ENCODE measurements at places on chromosomes 6 and 20.

- DNase-seq = no peak
These were observed 52.0 kb upstream of the FANCE start for GRCh38 chr6:35400111-35400510.

DNA sequence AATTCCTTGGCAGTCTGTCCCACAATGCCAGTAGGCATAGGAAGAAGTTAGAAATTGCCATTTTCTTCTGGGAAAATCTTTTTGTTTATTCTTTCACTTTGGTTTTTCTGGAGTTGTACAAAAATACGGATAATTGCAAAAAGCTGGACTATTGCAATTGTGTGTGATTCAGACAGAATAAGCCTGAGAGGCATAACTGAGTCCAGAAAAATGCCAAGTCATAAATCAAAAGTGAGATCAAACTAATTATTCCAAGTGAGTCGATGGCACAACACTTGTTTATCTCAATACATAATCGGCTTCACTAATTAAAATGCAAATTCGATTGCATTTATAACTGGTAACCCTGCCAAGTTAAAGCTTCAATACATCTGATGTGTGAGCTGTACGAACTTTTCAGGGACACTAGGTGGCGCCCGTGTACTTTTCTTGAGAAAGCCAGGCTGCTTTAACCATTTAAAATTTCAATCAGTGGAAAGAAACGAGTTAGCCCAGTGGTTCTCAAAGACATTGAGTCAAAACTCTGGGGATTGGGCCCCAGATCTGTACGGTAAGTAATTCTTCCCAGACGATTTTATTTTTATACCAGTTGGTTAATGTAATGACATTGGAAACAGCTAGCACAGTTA, 102.6 kb downstream of the LAMP5 start:
- peak; percentile 50 for DNase-seq

GRCh38 chr6:114068771-114069170, 97.8 kb upstream of the HDAC2 start:
- no peak for DNase-seq

DNA sequence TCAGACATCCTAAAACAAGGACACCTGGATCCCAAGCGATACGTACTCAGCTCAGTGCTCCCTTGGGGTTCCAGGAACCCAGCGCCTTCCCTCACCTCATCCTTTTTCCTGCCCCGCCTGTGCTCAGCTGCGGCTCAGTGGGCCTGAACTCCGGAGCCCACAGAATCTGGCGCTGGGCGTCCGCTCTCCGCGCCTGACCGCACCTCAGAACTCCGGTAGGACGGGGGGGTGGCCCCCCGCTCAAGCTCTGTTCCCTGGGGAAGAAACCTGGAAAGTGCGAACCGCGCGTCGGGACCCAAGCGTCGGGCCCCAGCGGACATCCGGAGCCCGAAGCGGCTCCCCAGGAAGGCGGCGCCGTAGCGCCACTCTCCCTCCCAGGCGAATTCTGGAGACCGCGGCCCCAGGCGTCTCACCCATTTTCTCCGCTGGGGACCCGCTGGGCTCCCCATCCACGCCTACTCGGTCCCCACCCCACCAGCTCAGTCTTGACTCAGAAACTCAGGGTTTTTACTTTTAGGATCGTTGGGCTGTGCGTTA, 336 bp upstream of the LY6G5C start:
- DNase-seq = peak; percentile 45

- DNase-seq = no peak
These were observed 591 bp downstream of the VWA7 start for GRCh38 chr6:31776485-31776988.

DNA sequence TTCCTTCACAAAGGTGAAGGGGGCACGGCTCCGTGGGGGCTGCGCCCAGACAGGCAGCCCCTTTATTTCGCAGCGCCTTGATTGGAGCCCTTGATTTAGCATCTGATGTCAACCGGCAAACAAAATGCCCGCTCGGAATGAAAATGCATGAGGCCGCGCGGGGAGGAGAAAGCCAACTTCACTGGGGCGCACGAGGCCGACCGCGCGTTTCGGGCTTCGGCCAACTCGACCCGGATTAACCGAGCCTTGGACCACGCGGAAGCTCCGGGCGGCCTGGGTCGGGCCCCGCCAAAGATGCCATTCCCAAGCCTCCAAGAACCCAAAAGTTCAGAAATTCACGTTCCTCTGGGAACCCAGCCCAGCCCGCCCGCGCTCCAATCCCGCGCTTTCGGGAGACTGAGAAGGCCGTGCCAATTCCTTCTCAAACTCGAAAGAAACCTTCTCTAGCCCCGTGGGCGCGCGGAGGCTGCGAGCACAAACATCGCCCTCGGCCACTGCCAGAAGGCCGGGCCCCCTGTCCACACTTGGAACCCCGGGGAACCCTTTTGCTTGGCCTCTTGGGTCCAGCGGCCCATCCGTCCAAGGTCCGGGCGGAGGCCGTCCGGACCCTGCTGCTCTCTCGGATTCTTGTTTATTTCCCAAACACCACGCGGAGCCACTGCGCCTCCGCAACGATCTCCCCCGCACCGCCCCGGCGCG, 879 bp upstream of the INSM1 start:
- peak; percentile 31 for DNase-seq

DNA sequence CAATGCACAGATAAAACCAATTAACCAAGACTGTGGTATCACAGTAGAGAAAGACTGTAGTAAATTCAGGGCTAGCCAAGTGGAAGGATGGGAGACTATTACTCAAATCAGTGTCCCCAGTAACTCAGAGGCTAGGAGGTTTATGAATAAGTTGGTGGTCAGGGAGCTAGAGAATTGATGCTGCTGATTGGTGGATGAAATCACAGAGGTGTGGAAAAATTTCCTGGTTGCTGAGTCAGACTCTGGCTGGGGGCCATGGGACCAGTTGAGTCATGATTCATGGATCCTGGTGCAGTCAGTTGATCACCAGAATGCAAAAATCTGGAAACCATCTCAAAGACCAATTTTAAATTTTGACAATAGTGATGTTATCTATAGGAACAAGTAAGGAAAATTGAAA, 555.9 kb downstream of the C6orf118 start:
- DNase-seq = no peak

- no peak for DNase-seq
These were observed 138.0 kb downstream of the CARMIL1 start for GRCh38 chr6:25417046-25417605.

DNA sequence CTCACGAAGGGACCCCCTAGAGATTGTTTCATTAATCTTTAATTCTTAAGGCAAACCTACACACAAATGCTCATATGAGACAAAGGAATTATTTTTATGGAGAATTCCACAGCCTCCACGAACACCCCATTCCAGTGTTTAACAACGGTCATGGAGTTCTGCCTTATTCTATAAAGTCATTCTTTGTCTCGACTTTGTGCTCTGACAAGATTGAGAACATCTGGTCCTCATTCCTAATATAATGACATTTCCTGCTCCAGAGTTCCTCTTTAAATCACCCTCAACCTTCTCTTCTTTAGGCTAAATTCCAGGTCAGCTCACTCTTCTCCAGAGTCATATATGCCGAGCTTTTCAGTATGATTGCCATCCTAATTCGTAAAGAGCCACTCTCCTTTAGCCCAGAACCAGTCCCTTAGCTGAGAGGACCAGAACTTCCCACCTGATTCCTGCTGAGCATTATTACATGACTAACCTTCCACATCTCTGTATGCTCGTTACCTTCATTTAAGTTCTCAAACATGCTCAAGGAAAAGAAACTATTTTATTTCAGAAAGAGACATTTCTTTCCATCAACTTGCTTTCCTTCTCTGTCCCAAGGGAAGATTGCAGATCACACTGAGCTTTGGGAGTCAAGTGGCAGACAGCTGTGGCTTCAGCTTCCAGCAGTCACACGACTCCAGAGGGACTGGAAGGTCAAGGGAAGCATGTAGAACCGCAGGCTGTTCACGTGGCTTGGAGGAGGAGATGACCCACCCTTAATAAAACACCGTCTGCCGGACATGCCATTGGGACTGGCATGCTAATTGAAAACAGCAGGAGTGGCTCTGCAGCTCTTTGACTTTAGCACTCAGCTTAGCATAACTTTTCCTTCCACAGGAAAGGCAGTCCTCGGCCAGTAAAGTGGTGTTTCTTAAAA, 467.1 kb upstream of the HSF2 start:
- peak; percentile 26 for DNase-seq

- DNase-seq = peak; percentile 64
These were observed 147.4 kb upstream of the OLIG3 start for GRCh38 chr6:137641474-137642077.

DNA sequence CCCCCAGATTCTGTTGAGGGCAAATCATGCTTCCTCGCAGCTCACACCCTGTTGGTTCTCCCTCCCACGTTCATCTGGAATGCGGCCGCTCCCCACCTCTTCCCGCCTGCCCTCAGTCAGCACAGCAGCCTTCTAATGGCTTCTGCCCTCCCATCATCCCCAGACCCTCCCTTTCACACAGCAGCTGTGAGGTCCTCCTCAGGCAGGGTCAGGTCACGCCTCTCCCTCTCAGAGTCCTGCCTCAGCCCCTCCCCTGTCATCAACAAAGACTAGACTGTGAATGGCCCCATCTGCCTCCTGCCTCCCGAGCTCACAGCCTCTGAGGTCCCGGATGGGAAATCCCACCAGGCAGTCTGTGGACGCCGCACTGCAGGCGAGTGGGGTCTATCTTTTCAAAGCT, 7.9 kb upstream of the BHLHE23 start:
- DNase-seq = no peak

DNA sequence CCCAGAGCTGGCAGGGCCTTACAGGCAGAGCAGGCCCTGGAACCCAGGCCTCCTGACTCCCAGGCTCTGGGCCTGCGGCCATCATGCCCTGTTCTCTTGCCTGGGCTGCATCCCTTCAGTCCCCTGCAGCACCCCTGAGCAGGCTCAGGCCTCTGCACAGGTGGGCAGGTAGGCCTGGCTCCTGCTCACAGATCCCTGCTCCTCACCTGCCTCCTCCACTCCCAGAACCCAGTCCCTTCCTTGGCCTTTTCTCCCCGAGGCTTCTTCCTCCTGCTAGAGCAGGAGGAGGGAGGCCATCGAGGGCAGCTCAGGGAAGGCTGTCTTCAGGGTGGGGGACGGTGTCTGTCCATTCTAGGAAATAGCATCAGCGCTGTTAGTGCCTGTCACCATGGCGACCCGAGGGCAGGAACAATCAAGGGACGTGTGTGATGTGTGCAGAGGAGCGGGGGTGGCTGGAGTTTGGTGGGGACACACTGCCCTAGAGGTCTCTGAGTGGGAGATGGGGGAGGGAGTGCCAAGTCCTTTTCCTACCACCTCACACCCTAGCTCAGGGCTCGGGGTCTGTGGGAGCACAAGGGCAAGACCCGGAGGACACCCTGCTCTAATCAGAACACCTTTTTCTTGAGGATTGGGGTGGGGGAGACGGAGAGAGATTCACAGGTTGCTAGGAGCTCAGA, 26.6 kb downstream of the GLP1R start:
- no peak for DNase-seq

- DNase-seq = no peak
These were observed 13.0 kb downstream of the RIPOR3 start for GRCh38 chr20:50678169-50678898.

DNA sequence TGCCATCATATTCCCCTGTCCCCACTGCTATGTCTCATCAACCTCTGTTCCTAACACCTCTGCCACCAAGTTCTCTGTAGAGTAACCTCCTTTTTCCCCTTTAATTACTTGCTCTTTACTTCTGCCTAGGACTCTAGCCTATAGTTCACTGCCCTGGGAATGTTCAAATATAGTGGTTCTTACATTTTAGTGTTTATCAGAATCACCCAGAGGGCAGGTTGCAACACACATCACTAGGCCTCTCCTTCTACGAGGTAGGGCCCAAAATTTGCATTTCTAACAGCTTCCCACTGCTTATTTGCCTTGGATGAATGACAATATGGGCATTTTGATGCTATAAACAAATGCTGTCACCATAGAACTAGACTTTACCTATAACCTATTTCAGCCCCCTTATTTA, 23.1 kb upstream of the C6orf141 start:
- no peak for DNase-seq

DNA sequence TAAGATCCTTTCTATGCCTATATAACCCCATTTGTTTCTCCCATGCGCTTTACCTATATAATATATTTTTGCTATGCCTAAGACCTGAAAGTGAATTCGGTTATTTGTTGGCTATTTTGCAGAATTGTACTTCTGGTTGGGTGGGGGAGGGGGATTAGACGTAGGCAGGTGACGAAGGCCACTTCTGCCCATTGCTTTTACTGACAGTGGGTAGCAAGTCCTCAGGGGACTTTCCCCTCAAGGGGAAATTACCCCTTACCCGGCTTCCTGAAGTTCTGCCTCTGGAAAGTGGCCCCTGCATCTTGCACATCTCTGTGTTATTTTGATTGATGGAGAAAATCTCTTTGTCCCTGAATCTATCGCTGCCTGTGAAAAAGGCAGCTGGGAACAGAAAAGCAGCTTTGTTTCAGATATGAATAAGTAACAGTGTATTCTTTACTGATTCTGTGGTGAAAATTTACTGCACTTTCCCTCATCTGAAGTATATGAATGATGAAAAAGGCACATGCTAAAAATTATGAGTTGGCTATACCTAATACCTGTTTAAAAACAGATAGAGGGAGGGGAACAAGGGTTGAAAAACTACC, 133.9 kb downstream of the UTRN start:
- DNase-seq = no peak

DNA sequence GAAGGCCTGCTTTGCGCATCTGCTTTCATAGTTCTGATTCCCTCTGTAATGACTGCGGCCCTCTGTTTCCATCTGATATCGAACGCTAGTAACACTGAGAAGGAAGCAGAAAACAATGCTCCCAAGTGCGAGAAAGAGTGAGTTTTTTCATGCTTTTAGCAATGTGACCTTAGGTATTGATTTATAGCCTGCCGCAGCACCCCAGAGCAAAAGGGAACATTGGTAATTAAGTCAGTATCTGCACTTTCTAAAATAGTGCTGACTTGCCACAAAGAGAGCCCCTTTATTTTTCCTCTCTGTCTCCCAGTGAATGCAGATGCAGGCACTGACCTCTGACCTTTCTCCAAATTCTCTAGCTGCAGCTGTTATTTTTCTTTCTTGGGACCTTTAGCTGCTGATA, 129.8 kb downstream of the HDGFL1 start:
- peak; percentile 4 for DNase-seq

GRCh38 chr6:125046107-125046925, 84.1 kb downstream of the RNF217 start:
- DNase-seq = no peak

GRCh38 chr6:32154514-32155161, 697 bp downstream of the PPT2 start:
- DNase-seq = no peak

DNA sequence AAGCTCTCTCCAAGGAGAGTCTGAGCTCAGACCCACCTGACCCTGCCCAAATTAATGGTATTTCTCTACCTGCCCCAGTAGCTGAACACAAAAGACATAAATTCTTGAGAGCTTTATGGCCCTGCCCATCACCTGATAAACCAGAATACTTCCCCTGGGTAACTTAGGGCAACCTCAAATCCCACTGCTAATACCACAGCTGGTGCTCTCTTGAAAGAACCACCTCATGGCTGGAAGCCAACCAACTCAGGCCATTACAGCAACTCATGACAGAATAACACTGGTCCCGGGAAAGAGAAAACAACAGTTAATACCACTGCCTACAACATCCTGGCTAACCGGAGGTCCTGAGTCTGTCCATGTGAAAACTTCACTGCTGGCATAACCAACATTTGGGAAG, 328.6 kb downstream of the NKAIN2 start:
- no peak for DNase-seq

- no peak for DNase-seq
These were observed 208.4 kb downstream of the MYLK4 start for GRCh38 chr6:2542101-2542857.

Measured in endothelial cell (in vitro differentiated cells).